ENCODE measurements at places on chromosomes 3 and 15. TPM values are rescaled to one million over a fixed set of nuclear protein-coding genes. Genes with fewer than 3 reads are reported as not detected.
A peak's percentile ranks its signal among the peaks of the same experiment; 100 is the strongest.

TF gene
- 4.1 TPM for total RNA-seq

SCG3 gene
- 37.9 TPM for total RNA-seq

SUSD5 gene
- total RNA-seq = 2.0 TPM

SH3BP5 gene
- total RNA-seq = 67.7 TPM

OXTR gene
- total RNA-seq = 2.0 TPM

CASR gene
- not detected for total RNA-seq

ABI3BP gene
- total RNA-seq = 1.2 TPM

DNAH12 gene
- 0.82 TPM for total RNA-seq

ADAMTS9 gene
- total RNA-seq = 24.1 TPM

LDHAL6B gene
- not detected for total RNA-seq

FXR1 gene
- 142 TPM for total RNA-seq

- DNase-seq = no peak
Measured at GRCh38 chr3:31960793-31961431, 20.1 kb downstream of the OSBPL10 start.

GRCh38 chr3:181660337-181660736 is 51.4 kb upstream of the SOX2 start:
- DNase-seq = no peak

- DNase-seq = no peak
Measured at GRCh38 chr3:96677156-96677555, 137.2 kb upstream of the EPHA6 start.

DNA sequence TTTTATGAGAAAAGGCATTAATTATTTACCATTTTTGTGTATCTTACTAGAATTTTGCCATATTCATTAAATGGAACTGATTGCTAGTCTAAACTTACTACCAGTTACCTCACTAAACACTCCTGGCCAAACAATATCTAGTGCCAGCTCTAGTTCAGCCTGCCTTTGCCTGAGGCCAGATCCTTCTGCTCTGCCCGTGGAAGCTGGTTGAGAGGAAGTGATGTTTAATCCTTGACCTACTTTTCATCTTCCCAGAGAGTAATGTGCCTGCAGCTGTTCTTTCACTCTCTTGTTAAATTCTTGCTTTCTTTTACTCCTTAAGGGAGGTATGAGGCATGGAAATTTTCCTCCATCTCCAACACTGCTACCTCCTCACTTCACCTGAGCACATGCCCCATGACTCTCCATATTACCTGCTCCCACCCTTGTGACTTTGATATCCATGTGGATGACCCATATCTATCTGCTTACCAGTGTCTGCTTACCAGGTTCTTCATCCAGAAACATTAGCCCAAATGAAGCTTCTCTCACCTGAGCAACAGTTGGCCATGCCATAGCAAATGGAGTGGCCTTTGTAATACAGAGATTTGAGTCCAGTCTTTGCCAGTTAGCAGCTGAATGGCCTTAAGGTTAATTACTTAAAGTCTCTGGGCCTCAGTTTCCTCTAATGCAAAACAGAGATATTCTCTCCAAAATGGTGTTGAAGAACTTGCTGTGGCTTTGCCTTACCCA is 53.4 kb downstream of the UBE2E1 start:
- peak; percentile 33 for DNase-seq

DNA sequence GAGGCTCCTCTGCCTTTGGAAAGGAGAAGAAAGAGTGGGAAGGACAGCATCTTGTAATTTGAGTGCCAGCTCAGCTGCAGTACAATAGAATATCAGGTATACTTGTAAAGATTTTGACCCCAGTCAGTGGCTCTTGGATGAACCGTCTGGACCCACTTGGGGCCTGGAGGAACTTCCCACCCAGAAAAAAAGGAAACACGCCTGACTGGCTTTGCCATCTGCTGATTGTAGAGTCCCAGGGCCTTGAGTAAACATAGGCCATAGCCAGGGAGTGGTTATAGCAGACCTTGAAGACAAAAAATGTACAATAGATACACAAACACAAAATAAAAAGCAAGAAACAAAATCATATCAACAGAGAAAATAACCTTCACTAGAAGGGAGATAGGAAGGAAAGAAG is 112.1 kb downstream of the GOLIM4 start:
- DNase-seq = no peak

DNA sequence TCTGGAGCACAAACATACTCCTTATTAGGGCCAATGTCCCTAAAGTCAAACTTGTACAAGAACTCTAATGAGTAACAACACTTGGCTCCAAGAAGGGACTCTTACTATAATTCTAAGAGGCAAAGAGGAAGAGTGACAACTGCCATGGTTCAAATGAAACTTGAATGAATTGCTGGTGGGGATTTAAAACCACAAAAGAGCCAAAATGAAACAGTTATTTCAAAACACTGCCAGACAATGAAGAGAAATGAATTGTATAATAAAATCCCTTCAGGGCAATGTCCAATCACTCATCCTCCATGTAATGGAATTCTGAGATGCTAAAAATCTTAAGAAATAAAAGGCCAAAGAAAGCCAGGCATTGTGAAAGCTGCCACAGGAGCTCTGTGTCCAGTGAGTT is 14.2 kb downstream of the THRB start:
- no peak for DNase-seq

- no peak for DNase-seq
Measured at GRCh38 chr15:59636184-59636583, 21.1 kb downstream of the GTF2A2 start.

DNA sequence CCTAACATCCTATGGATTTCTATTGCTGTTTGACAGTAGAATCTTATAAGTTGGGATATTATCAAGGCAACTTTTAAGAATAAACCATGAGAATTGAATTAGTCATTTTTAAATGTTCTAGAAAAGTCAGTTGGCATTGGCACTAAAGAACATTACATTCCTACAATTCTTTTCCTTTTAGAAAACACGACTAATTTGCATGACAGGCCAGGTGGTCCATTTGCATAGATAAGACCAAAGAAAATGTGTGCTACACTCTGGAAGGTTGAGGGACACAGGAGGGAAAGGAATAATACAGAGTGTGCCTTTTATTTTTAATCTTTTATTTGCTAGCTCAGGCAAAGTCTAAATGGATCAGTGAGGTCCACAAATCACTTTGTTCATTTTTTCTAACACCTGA is 962.3 kb downstream of the EPHA3 start:
- no peak for DNase-seq

DNA sequence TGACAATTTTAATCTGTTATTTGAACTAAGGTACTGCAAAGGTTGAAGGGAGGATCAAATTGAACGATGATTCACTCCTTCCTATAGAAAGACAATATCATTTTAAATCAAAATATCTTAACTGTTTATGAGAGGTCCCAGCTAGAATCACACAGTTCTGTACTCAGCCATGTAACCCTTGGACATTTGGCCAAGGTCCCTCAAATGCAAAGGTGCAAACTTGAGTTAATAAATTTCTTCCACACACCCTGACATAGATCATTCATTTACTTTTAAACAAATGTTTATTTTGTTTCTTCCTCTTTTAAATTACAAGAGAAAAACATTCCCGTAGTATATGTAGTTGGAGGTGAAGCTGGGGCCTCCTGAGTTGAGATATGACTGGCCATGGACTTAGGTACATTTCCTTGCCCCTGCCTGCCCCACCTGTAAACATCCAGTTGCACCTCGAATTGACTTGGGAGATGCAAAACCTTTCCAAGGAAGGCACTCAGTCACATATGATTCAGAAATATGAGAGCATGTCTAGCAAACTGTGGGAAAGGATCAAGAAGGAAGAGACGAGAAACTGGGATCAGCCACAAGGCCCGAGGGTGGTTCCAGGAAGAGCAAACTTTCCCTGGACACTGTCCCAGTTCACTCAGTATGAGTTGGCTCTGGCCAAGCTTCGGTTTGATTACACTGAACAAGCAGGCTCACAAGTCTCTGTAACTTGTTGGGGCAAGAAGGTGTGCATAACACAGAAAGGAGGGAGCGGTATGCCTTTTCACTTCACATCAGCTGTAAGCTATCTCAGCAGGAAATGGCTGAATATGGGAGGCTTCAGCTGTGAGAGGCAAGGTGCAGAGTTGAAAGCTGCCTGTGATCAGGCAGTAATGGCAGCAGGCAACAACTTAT is 6.7 kb downstream of the TNFSF10 start:
- no peak for DNase-seq

- no peak for DNase-seq
Measured at GRCh38 chr3:197408177-197408957, 110.0 kb upstream of the DLG1 start.

GRCh38 chr15:74519311-74519710 is 21.7 kb upstream of the ARID3B start:
- DNase-seq = no peak

- peak; percentile 10 for DNase-seq
Measured at GRCh38 chr15:37891766-37892368, 42.6 kb upstream of the TMCO5A start.

GRCh38 chr3:189966843-189967242 is 153.9 kb downstream of the P3H2 start:
- DNase-seq = no peak

DNA sequence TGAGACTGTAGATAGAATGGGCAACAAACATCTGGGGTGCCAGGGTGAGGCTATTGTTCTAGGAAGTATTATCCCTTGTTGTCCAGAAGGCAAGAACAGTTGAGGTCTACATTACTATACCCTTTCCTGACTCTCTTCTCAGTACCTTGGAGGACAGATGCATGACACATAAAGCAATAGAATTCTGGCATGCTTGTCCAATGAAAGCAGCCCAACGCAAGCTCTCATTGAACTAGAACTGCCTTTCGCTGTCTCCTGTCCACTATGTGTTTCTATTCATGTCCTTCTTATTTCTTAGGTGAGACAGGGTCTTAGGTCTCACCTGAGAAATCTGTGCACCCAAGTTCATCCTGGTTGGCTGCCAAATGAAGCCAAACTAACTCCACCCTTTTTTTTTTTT is 68.6 kb downstream of the TGFBR2 start:
- DNase-seq = no peak

GRCh38 chr3:149115114-149115513 is 14.3 kb upstream of the HPS3 start:
- DNase-seq = no peak

DNA sequence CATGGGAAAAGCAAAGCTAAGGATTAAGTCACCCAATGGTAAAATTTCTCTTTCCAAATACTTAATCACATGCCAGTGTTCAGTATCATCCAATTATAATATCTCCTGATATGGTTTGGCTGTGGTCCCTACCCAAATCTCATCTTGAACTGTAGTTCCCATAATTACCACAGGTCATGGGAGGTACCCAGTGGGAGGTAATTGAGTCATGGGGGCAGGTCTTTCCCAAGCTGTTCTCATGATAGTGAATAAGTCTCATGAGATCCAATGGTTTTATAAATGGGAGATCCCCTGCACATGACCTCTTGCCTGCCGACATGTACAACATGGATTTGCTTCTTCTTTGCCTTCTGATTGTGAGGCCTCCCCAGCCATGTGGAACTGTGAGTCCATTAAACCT is 26.1 kb upstream of the NMB start:
- DNase-seq = no peak

DNA sequence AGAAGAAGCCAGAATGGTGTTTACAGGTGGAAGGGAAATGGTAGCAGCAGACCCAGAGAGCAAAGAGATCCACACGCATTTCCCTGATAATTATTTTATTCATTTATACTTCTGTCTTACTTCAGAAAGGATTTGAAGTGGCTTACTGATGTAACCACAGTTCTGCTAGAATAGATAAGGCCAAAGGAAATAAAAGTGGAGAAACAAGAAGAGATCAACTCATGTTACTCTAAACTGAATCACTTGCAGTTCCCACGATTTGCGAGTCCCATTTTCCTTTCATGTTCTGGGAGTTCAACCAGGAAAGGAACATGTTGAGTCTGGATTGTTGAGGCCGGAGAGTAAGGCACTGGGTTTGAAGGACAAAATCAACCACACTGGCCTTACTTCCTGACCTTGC is 151.8 kb downstream of the MYRIP start:
- DNase-seq = no peak

Measured in frontal cortex (tissue), 4 donors.